SK-N-SH treated with all-trans-retinoic acid at 6 μM for 48 hours (cell line): ENCODE measurements at places on chromosomes 7 and 10.

- no peak for ATAC-seq
These were observed 7.8 kb upstream of the SFTPA1 start for GRCh38 chr10:79602953-79603352.

DNA sequence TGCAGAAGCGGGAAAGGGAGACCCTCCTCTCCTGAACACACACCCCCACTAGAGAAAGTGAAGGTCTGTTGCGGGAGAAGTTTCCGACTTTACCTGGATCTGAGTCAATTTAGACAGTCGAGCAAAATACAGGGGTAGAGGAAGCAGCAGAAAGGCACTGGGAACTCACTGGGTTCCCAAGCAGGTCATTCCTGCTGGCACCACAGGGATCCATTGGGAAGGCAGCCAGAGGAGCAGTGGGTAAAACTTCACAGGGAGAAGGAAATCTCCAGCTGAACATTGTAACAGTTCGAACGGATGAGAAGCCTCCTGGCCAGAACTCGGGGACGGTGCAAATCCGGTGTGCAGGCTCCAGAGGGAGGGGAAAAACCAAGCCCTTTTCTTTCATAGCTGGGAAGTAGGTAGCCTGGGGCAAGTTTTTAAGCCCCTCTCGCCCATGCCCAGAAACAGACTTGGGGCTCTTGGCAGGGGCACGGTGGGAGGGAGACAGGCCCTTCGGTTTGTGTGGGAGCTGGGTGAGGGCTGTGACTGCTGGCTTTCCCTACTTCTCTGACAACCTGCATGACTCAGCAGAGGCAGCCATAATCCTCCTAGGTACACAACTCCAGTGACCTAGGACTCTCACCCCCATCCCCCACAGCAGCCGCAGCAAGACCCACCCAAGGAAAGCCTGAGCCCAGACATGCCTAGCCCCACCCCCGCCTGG is 51.9 kb downstream of the DDC start:
- no peak for ATAC-seq

- peak; percentile 97 for ATAC-seq
These were observed 70.4 kb upstream of the ITPRID1 start for GRCh38 chr7:31443457-31443856.

DNA sequence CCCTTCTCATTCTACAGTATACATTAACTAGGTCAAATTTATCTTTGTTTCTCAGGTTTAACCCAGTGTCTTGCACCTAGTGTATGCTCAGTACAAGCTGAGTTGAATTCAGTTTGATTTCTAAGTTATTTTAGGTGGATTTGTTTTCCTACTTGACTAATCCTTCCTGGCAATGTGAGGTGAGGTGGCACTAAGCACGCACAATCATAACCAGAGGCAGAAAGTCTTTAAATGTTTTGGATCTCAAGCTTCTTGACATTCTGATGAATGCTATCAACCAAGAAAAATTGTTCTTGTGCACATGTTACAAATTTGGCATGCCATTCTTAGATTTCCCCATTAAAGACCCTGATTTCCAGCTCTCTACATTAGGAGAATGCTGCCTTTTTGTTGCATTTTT is 3.2 kb downstream of the BZW2 start:
- ATAC-seq = no peak

DNA sequence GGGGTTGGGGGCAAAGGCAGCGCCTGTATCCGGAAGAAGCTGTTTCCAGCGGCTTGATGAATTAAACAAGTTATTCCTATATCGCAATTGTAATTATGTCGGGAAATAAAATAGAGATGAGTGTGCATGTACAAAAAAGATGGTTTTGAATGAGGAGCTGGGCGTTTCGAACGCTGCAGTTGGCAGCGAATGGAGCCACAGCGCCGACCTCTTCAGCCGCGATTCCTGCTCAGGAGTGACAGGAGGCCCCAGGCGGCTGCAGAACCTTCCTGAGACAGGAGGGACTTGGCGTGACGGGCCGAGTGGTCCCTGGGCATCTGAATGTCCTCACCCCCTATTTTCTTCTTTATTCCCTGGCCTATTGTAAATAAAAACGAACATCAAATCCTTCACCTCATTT is 184.9 kb downstream of the DNAJB6 start:
- no peak for ATAC-seq

DNA sequence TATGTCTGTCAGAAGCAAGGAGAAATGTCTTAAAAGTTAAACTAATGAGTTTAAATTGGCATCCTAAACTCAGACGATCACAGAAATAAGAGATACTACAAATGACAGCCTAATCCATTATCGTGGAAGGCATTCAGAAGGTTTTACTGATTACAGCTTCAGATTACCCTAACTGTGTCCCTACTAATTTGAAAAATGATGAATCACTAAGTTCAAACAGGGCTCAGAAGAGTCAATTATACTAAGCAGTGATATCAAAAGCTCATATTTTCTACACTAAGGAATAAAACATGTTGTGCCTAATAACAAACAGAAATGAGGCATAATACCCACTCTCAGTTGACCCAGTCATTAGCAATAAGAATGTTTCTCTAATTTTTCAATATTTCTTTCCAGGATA is 152.0 kb upstream of the NRBF2 start:
- ATAC-seq = peak; percentile 73

DNA sequence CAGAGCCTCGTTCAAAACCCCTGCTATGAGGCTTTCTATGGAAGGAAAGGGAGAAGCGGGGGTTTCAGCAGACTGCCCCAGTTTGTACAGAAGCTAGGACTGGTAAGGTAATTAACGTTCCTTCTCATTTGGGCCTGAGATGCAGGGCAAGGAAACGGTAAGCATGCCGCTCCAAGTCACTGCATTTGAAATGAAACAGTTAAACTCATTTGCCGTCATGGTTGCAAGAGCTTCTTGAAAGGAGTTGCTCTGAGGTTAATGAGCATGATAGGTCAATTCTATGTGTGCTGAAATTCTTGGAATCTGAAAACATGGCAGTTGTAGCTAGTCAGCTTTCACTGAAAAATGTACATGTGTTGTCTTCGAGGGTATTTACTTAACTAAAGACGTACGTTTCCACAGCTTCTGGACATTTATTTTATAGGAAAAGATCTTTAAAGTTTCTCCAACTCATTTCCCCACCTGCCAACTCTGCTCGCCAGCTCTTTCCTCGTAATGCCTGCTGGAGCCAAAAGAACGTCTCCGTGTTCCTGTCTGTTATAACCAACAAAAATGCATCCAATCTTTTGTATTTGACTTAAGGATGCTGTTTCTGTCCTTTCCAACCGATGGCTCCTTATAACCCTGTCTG is 73.3 kb downstream of the ADAM12 start:
- no peak for ATAC-seq

GRCh38 chr7:13320333-13320732 is 632.9 kb downstream of the ARL4A start:
- no peak for ATAC-seq

DNA sequence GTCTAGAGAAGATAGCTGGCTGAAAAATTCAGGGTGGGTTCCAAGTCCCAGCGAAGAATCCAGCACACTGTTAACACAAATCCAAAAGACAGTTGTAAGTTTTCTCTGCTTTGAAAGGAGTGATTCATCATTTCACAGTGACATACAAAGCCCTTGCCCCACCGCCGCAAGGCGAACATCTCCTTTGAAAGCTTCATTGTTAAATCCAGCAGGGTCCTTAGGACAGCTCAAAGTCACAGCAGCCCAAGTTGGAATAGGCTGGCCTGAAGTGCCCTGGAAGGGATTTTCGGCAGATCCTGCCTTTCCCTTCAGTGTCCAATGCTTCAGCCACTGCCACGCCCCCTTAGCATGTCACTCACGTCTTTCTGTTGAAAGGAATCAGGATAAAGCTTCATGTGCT is 526.1 kb downstream of the CALN1 start:
- no peak for ATAC-seq

DNA sequence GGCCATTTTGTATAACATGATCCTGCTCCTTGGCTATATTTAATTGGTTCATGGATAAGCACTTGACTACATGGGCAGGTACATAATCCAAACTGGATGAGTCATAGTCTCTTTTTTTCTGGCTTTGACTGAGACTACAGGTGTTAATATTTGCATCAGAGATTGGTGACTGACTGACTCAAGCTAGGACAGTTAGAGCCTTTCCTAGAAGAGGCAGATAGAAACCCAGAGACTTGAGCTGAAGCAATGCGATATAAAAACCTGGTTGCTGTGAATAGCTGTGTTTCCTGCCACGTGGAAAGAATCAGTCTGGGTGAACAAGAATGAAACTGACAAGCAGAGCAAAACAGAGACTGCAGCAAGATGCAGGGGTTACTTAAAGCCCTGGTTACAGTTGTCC is 81.0 kb downstream of the SAMD9 start:
- peak; percentile 93 for ATAC-seq

DNA sequence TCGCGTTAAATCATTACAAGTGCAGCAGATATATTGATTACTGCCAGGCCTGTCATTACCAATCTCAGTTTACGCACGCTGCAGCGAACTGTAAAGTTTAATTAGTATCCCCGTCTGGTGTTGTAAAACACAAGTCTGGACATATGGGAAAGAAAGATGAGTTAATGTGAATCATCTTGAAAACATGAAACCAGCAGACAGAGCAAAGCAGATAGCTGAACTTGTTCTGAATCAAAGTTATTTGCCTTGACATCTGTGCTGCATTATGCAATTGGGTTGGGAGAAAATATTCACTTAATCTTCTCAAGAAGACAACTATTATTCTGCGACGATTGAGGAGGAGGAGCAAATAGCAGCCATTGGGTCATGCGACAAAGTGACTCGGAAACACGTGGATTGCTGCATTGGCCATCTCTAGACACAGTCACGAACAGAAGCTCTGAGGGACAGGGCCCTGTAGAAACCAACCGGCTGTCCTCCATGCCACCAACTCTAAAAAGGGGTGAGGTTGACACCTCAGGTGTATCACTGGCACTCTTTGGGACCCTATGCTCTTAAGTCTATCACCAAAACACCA is 156.3 kb upstream of the C7orf33 start:
- peak; percentile 88 for ATAC-seq

- ATAC-seq = no peak
These were observed 1.3 kb upstream of the TAS2R38 start for GRCh38 chr7:141974831-141975230.

GRCh38 chr7:85285527-85285926 is 98.7 kb upstream of the SEMA3D start:
- ATAC-seq = no peak

DNA sequence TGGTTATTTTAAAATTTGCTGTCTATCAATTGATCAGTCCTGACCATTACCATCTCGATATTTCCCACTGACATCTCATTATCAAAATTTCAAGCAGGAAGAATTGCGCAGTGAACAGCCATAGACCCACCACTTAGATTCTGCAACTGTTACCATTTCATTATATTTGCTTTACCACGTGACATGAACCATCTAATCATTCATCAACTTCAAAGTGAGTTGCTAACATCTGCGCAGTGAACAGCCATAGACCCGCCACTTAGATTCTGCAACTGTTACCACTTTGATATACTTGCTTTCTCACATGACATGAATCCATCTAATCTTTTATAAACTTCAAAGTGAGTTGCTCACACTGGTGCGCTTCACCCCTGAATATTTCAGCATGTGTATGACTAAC is 22.5 kb downstream of the FOXL3 start:
- ATAC-seq = no peak

GRCh38 chr7:80883154-80884025 is 35.5 kb downstream of the SEMA3C start:
- ATAC-seq = peak; percentile 92

GRCh38 chr10:13703997-13704536 is 117.3 kb downstream of the PRPF18 start:
- ATAC-seq = no peak

- no peak for ATAC-seq
These were observed 154.8 kb upstream of the COBL start for GRCh38 chr7:51471210-51471980.

GRCh38 chr7:98807068-98808048 is 62.5 kb downstream of the TMEM130 start:
- ATAC-seq = no peak

DNA sequence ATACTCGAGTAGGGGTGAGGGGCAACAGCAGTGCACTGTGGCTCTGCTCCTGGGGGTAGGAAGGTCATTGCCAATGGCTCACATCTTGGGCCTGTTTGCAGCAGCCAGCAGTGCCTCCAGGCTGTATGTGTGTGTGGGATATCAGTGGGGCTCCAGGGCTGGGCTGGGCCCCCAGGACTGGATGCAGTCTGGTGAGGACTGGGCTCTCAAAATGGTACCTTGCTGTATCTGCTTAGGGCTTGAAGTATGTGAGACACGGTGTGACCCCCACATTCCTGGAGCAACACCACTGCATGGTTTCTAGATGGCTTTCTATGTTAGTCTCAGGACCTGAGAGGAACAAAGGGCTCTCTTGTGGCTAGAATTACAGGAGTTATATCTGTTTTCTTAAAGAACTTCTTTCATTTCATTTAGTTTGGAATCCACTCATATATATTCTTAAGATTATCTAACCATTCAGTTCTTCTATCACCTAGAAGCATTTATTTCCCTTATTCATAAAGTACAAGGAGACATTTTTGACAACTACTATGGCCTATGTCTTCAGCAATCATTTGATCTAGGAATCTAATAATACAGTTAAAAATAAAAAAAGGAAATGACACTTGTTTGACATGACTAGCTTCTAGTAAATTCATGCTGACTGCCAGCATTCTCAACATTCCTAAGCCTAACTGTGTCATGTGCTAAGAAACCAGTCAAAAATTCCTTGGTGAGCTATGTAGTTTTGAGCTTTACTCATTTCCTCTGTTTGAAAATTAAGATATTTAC is 443.2 kb upstream of the SEMA3A start:
- ATAC-seq = peak; percentile 98

DNA sequence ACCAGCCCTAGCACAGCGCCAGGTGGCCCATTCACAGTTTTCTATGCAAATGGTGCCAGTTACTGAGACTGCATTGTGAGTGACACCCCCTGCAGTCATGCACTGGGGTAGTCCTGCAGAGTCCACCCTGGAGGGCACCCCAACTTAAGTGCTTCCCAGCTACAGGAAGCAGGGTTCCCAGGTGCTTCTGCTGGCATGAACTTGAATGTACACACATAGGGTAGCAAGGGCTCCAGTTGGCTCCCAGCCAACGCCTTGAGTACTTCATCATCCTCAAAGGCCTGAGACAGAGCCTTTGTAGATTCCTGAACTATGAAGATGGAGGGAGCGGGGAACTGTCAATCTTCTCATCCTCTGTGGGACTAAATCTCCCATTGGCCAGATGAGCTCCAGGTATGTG is 11.5 kb upstream of the NPFFR1 start:
- ATAC-seq = no peak

DNA sequence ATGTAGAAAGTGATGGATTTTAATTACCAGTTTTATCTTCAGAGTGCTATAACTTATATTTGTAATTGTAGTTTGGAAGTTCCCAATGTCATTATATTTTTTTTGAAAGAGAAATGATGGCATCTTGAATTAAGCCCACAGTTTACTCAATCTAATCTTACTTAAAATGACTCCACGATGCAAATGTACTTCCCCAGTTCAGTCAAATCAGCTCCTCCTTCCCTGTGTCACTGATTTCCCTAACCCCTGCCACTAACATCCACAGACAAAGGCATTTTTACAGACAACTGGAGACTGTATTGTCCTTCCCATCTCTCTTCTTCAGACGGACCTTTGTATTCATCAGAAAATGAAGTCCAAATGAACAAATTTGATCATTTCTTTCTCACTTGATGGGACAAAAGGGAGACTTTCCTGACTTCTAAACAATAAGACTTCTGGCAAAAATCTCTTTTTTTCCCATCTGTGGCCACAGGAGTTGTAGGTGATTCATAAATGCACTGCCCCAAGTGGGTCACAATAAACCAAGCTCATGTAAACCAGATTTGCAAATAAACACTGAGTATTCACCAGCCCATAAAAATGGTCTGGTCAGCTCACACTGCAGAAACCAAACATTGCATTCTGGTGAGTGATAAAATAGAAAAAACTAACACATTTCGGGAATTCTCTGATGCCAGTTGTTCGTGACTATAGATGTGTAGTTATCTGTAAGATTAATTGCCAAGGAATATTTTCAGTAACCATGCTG is 162.9 kb downstream of the FANK1 start:
- ATAC-seq = 0 out of 3 replicates have a peak, but pooled peaks have one; percentile 2
